BJ (cell line): ENCODE measurements at places on chromosomes 13 and 19.
A peak's percentile ranks its signal among the peaks of the same experiment; 100 is the strongest.

GRCh38 chr13:24605923-24606372 is 74.3 kb upstream of the ATP12A start:
- DNase-seq, result no peak

GRCh38 chr19:39679056-39679790 is 23.5 kb downstream of the LGALS16 start:
- DNase-seq, result no peak

DNA sequence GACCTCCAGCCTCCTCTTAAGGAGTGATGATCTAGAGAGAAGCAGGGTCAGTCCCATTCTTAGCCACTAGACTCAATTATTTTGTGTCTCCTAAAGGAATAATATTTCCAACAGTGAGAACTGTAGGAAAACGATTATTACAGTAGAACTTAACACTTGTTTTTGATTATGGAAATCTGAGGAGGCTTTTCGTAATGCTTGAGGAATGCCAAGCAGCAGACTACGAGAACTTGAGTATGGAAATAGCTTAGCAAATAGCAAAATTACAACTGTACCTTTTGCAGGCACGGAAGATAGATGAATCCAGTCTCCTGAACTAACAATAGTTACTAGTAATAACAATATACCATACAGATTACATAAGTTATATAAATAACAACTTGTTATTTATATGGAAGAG is 12.2 kb downstream of the BRD4 start:
- peak; percentile 74 for DNase-seq

DNA sequence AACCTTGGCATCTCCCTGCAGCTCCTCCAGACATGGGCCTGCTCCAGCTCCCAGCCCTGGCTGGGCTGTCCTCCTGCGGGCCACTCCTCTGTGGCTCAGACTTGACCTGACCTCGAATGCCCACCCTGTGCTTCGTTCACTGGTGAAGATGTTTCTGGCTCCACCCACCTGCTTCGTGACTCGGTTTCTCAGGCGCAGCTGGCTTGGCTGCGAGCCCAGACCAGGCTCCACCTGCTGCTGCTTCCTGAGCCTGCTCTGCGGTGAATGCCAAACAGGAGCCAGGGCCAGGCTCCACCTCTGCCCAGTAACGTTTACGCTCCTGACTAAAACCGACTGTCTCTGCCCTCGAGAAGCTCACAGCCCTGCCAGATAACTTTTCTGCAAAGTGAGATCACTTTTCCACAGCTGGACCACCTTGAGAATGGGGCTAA is 8.9 kb upstream of the RSPH6A start:
- DNase-seq, result no peak

DNA sequence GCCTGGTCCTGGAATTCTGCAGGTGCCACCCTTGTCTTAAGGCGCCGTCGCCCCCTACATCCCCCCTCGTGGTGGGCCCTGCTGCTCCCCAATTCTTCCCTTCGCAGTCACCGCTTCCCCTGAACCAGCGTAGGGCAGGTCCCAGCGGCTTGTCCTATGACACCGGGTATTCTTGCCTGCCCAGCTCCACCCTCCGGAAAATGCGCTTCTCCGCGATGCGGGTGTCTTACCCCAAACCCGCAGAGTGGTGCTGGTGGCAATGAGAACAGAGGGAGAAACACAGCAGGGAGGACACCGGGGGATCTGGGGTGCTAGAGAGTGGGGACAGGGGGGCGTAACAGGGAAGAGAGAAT is 9.0 kb downstream of the ZNF808 start:
- DNase-seq, result no peak

GRCh38 chr13:19053561-19053960 is 128.1 kb downstream of the TUBA3C start:
- no peak for DNase-seq

- no peak for DNase-seq
Observed at GRCh38 chr13:33103457-33103856, 87.2 kb downstream of the KL start.

DNA sequence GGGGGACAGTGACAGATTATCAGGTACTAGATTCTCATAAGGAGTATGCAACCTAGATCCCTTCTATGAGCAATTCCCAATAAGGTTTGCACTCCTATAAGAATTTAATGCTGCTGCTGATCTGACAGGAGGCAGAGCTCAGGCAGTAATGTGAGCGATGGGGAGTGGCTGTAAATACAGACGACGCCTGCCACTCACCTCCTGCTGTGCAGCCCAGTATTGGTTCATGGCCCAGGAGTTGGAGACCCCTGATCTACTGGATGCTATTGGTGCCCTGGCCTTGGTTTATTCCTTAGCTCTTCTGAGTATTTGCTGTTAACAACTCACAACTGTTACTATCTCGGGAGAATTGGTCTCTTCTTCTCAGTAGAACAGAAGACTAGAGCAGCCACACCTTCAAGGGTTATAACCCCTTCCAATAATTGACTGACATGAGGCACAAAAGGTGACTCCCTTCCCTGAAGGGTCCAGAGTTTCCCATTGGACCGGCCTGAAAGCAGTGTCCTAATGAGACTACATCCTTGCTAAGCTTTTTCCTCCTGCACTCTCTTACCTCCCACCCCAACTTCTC is 35.0 kb upstream of the RBM26 start:
- no peak for DNase-seq

- no peak for DNase-seq
Observed at GRCh38 chr19:46753420-46754155, 7.3 kb upstream of the STRN4 start.

GRCh38 chr13:88086577-88086976 is 415.4 kb downstream of the SLITRK5 start:
- no peak for DNase-seq

DNA sequence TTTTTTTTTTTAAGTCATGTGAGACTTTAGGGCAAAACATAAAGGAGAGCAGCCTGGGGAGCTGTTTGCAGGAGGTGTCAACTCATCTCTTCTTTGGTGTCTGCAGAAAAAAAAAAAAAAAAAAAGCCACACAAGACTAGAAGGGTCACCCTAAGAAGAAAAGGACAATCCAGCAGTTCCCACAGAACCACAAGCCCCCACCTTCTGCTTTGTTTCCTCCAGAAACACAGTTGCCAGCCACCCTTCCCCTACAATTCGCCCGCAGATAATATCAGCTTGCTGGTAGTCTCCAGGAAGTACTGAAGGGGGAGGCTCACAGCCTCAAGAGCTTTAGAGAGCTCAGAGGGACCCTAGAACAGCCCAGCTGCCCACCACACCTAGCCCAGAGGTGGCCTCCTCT is 22.3 kb upstream of the ZBTB7A start:
- no peak for DNase-seq

DNA sequence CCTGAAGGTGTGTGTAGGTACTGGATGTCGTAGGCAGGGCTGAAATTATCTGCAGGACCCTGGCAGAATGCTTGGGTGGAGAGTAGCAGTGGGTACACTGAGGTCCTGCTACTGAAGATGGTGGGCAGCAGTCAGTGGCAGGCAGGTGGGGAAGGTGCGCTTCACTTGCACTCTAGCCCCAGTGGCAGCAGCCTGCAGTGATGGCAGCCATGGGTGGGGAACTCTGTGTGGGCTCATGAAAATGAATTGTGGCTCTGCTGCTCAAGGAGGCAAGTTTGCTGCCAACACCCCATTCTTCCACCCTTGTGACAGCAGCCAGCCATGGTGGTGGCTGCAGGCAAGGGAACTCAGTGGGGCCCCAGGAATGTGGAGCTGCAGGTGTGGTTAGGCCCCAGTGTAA is 1242.7 kb upstream of the MIR17HG start:
- DNase-seq, result no peak

GRCh38 chr13:37427843-37428494 is 170.6 kb downstream of the POSTN start:
- no peak for DNase-seq

GRCh38 chr13:51883226-51883600 is 21.4 kb downstream of the CCDC70 start:
- no peak for DNase-seq

DNA sequence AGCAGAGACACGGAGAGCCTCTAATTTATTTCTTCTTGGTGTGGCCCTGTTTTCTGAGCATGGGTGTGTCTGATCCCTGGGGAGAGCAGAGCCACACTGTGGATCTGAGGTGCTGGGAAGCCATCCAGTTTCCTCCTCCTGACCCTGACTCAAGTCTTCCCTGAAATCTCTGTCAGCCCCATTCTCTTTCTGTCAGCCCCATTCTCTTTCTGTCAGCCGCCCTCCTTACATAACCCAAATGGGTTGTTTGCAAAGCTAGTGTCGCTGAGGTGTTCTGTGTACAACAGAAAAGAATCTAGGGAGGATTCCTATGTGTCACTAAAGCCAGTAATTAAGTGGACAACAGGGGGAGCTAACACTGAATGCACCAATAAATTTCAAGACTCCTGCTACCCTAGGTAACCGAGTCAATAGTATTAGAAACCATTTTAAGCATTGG is 50.2 kb downstream of the LRCH1 start:
- DNase-seq, result no peak

DNA sequence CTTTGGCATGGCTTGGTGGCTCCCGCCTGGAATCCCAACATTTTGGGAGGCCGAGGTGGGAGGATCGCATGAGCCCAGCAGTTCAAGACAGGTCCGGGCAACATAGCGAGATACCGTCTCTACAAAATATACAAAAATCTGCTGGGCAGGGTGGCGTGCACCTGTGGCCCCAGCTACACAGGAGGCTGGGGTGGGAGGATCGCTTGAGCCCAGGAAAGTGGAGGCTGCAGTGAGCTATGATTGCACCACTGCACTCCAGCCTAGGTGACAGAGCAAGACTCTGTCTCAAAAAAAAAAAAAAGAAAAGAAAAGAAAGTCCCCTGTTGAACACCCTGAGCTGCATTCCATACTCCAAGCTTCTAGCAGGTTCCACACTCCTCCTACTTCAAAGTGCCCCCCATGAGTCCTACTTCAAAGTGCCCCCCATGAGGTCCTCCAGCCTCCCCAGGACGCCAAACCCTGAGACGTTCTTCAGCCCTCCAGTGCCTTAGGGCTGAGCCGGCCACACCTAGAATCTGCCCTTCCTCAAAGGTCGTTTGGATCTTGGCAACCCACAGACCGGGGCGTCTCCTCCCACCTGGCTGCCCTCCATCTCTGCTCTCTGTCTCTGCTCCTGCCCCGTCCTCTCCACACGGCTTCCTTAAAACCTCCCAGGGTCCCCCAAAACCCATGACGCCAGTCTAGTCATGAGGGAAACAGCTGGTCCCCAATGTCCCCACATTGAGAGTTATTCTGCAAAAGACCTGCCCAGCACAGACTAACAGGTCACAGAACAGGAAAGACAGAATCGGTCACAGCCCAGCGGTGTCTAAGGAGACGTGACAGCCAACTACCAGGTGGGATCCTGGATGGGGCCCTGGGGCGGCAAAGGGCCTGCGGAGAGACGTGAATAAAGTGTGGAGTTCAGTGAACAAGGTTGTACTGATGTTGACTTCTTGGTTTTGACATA is 4.8 kb downstream of the TJP3 start:
- no peak for DNase-seq

DNA sequence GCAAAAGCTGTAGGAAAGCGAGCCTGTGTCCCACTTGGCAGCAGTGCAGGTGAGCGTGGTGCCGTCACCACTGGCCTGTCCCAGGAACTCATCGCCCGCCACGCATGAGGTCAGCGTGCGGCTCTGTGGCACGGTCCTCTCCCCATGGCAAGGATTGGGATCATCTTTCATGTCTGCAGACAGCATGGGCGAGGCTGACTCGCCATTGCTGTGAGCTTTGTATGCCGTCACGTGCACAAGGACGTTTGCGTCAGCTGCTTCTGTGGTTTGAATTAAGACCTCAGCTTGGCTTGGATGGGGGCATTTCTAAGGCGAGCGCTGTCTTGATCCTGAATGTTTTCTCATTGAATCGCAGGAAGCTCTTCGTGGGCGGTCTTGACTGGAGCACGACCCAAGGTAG is 9.8 kb downstream of the DAZAP1 start:
- no peak for DNase-seq

DNA sequence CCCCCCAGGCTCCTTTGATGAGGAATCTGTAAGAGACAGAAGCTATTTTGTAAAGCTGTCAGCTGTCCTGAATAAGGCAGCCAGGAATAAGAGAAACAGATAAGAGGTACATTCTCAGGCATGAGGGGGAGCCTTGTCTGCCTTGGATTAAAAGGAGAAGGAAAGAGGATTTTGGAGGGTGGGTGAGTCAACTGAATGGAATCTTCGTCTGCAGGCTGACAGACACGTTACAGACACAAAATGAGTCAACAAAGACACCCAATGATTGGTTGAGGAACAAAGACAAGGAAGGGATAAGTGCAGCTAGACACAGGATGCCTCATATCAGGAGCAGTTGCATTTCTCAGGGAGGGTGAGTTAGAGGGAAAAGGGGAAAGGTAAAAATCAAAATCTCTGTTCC is 162.5 kb downstream of the OLFM4 start:
- DNase-seq, result no peak

- no peak for DNase-seq
Observed at GRCh38 chr13:49678191-49678914, 12.9 kb downstream of the EBPL start.

DNA sequence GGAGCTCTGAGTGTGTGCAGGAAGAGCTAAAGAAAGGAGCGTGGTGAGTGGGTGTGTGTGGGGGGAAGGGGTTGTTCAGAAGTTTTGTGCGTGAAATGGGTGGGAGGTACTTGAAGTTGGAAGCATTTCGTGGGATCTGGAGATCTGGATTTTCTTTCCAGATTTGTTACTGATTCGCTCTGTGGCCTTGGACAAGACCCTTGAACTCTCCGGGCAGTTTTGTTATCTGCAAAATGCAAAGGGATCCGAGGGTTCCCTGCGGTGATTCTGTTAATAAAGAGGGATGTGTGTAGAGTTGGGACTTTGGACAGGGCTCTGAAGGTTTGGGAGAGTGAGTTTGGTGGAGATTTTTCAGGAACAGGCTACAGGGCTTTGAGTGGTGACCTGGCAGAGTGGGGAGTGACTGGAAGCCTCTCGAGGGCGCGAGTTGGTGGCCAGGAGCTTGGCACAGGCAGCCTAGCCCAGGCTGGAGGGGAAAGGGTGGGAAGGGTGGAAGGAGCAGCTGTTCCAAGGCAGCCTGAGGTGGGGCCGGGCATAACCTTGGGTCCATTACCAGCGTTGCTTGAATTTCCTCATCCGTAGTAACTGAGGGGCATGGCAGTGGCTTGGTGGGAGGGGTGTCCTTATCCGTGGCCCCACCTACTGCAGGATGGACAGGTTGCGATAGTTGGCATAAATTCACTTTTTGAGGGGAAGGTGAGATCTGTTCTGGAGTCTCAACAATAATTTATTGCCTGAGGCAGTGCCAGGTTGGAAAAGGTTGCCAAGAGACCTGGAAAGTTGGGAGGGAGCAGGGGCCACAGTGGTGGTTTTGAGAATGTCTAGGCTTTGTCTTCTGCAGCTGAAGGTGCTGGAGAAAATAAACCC is 2.1 kb downstream of the ACTN4 start:
- DNase-seq, result no peak

GRCh38 chr19:16334411-16334810 is 9.8 kb downstream of the KLF2 start:
- no peak for DNase-seq

DNA sequence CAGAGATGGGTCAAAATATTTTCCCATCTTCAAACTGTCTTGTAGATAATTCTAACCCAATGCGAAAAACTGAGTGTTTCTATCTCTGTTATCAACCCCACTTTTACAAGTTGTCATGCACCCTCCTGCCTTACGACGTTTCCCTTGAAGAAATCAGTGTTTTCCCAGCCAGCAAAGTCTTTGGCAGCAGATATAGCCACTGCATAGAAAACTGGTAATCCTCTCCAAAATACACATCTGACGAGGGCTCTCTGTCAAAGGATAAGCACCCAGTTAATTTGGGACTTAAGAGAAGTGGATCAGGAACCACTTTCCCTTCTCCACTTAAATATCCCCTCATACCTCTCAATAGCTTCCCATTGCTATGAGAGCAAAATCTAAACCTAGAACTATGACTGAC is 351.9 kb upstream of the MIR17HG start:
- DNase-seq, result no peak

GRCh38 chr13:62035981-62036380 is 620.3 kb upstream of the PCDH20 start:
- DNase-seq, result no peak

GRCh38 chr13:62625214-62625881 is 1209.7 kb upstream of the PCDH20 start:
- DNase-seq, result no peak
